ENCODE measurements at places on chromosomes 16 and 17.

- DNase-seq, result no peak
These were observed 8.2 kb downstream of the PIP4K2B start for GRCh38 chr17:38791162-38791561.

- DNase-seq, result no peak
These were observed 390.4 kb downstream of the SHISA9 start for GRCh38 chr16:13291591-13292333.

GRCh38 chr16:24953721-24954120 lies 61.4 kb downstream of the ARHGAP17 start:
- DNase-seq, result no peak

DNA sequence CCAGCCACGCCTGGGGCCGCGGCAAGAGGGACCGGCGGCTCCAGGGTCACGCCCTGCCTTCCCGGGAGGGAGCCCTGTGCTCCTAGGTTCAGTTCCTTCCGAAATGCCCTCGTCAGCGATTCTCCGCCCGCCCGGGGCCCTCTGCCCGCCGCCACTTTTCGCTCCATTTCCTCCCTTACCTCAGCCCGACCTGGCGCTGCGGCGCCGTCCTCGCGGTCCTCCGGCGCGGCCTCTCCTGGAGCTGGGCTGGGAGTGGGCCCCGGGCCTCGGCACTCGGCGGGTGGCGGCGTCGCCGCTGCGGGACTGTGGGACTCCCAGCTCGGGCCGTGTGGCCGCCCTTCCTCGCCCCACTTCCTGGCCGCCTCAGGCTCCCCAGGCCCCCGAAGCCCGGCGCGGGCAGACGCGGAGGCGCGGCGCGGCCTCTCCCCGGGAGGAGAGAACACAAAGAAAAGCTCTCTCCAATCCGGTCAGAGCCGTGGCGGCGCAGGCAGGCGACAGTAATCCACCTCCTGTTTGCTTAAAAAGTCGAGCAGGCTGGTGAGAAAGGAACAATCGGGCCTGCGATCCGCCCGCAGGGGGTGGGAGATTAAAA lies 1.6 kb downstream of the BAHCC1 start:
- no peak for DNase-seq

DNA sequence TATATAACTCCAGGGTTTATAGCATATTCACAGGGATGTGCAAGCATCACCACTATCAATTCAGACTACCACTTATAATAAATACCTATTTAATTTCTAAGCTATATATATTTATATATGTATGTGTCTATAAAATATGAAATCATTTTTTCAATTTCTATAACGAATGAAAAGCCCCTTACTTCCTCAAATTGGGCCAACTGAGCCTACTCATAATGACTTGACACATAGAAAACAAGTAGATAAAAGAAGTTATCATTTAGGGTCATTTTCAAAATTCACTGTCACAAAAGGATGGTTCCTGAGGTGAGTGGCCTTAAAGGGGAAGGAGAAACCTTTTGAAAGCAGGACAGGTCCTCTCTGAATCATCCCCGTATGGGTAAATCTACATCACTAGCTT lies 114.1 kb downstream of the ADCY9 start:
- DNase-seq, result no peak

- DNase-seq, result no peak
These were observed at the start of gene PRSS8 for GRCh38 chr16:31135535-31136286. PRSS8 (minus strand) TSS chr16:31135727; CDS start chr16:31135498, 229 bp downstream.

DNA sequence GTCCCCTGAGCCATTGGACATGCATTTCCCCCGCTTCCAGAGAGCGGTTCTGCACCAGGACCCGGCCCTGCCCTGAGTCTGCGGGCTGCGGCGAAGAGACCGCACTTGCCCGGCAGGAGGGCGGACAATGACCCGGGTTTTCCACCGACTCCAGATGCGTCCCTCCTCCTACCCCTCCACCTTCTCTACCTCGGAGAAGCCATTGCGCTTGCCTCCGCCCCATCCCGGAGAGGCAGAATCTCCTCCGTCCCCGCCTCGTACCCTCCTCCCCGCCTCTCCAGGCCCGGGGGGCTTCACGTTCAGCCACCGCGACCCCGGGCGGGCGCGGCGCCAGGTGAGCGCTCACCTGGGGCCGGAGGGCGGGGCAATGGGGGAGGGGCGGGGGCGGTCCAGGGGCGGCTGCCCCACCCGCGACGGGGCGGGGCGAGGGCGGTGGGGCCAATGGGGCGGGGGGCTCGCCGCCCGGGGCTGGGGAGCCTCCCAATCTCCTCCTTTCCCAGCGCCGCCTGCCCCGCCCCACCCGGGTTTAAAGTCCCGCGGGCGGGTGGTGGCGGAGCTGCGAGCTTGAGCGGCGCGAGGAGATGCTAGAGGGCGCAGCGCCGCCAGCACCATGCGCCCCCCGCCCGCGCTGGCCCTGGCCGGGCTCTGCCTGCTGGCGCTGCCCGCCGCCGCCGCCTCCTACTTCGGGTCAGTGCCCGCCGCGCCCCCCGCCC lies at the start of gene WNT9B:
TSS of gene WNT9B (plus strand) at position 555 of the 713 bp plus-strand sequence. CDS start at position 611, 56 bp downstream.
- no peak for DNase-seq

- DNase-seq, result peak; percentile 70
These were observed 24.4 kb downstream of the SREBF1 start for GRCh38 chr17:17812211-17813054.

DNA sequence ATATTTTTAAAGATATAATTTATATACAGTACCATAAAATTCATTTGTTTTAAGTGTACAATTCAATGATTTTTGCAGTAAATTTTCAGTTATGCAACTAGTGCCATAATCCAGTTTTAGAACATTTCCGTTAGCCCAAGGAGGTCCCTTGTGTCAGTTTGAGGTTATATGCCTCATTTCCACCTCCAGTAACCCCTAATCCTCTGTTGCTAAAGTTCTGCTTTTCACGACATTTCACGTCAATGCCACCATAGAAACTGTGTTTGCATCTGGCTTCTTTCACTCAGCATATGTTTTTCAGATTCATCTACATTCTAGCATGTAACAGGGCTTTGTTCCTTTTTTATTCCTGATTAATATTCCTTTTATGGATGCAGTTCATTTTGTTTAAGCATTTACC lies 42.4 kb upstream of the NUDT7 start:
- DNase-seq, result no peak

DNA sequence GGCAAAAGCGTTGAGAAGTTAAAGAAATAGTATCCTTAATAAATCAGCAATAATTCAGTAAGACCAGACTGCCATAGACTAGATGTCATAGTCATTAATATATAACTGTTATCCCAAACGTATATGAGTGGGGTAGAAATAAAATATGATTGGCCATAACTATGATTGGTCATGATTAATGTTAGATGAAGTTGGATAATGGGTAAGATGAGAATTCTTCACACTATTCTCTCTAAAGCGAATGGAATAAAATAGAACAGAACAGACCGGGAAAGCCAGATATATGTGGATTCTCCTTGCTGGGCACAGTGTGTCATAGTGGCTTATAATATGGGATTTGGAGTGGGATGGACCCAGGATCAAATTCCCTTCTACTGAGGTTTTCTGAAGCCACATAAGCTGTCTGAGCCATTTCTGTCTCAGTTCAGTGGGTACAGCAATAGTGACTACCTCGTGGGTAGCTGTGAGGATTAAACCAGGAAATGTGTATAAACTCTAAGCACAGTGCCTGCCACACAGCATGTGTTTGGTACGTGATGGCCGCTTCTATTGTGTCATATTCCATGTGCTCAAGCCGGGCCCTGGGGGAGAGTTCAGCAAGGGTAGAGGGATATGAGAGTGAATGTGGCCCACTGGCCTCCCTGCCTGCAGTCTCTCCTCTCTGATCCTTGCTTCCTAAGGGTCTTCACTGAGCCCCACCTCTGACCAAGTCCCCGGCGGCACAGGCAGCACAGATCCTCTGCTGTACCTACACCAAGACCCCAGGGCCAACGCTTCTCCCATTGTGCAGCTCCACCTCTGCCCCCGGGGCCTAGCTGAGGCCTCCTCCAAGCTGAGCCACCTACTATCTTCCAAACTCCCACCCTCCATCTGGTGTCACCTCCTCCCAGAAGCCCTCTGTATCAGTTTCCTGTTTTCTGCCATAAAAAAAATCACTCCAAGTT lies 3.7 kb downstream of the CETP start:
- DNase-seq, result no peak

- no peak for DNase-seq
These were observed 8.5 kb upstream of the TMEM92 start for GRCh38 chr17:50265690-50266315.

- no peak for DNase-seq
These were observed 27.1 kb downstream of the SCPEP1 start for GRCh38 chr17:57004944-57005579.

DNA sequence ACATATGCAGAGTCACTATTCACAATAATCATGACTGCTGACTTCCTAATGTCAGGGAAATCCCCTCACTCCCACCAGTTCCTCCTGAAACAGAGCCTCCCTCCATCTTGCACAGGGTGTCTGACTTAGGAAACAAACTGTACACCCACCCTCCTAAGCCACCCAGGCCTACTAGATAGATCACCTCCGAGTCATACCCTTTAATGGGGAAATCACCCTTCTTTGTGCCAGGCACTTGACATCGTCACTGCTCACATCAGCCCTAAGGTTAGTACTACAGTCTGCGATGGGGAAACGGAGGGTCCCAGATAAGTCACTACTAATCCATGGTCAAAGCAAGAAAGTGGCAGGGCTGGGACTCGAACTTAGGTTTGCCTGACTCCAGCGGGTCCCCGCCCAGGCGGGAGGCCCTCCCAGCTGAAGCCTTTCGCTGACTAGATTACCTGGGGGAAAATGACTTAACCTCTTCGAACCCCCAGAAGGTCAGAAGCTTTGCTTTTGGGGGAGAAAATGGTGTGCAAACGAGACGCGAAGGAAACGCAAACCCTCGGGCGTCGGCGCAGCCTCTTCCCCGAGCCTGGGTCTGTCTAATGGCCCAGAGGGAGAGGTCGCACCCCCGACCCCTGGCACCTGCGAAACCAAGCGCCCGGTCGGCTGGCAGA lies 3.4 kb upstream of the MLLT6 start:
- no peak for DNase-seq

- no peak for DNase-seq
These were observed 36.7 kb upstream of the CIBAR2 start for GRCh38 chr16:85148931-85149330.

GRCh38 chr17:67400193-67400592 lies 23.1 kb downstream of the PITPNC1 start:
- no peak for DNase-seq

DNA sequence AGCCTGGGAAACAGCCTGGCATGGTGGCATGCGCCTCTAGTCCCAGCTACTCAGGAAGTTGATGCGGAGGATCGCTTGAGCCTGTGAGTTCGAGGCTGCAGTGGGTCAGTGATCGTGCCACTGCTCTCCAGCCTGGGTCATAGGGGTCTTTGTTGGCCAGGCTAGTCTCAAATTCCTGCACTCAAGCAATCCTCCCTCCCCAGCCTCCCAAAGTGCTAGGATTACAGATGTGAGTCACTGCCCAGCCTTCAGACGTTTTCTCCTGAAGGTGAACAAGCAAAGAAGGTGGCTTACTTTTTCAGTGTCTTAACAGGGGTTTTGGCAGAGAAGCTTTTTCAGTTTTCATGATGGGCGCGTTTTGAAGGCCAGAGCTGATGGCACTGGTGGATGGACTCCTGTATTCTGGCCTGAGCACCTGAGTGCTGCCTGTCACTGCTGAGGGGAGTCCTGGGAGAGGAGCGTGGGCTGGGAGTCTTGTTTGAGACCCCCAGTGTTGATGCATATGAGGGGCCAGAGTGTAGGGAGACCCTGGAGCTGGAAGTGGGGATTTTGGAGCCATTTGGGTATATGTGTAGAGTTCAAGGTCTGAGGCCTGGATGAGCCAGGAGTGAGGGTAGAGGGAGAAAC lies 41.4 kb downstream of the FOXK2 start:
- DNase-seq, result no peak

GRCh38 chr17:68954146-68954896 lies 871 bp downstream of the ABCA8 start:
- DNase-seq, result no peak

DNA sequence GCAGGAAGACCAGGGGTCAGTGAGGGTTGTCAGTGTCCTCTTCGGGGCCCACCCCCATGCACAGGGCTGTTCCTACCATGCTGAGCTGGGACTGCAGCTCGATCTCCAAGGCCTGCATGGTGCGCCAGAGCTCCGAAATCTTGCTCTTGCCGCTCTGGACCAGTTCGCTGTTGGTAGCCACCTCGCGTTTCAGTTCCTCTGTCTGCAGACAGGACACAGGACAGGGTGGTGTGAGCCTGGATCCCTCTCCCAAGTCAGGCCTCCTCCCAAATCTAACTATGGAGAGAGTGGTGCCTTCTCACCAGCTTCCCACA lies 90.9 kb downstream of the GOSR1 start:
- no peak for DNase-seq

DNA sequence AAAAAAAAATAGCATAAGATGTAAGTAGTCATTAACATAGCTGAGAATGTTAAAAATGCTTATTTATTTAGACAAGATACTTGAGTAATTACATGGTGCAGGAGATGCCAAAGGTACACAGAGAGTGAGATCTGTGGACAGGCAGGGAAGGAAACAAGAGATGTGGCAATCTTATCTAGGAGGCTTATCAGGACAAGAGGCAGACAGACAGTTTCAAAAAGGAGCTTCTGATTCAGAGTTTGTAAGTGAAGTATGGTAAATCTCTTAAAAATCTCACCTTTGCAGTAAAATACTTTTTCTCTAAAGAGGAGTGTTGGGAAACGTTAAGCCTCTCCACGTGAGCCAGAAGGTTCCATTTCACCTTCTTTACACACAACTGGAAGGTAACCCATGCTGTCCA lies 19.9 kb upstream of the GHDC start:
- DNase-seq, result no peak

DNA sequence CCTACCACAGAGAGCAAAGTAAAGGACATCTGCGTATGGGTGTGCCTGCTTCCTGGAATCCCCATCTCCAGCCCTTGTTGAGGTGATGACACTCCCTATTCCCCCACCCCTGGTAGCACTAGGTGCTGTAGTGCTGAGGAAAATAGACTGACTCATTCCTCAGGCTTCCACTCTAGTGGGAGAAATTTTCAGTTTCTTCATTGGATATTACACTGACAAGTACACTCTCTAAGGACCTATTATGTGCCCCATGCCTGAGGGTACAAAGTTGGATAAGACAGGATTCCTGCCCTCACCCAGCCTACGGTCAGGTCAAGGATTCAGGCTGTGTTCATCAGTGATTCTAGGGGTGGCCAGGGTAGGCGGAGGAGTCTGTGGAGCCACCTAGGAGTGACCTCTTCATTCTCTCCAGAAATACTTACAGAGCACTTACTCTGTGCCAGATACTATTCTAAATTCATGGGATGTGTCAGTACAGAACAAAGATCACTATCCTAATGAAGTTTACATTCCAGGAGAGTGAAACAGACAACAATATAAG lies 4.5 kb upstream of the ZC3H7A start:
- no peak for DNase-seq

GRCh38 chr17:37116671-37117185 lies 168.0 kb downstream of the AATF start:
- DNase-seq, result no peak
